ENCODE measurements at places on chromosomes 11 and 22. TPM values are rescaled to one million over a fixed set of nuclear protein-coding genes. Genes with fewer than 3 reads are reported as not detected.
A peak's percentile ranks its signal among the peaks of the same experiment; 100 is the strongest.

The SLC22A6 gene
- not detected for total RNA-seq

DNA sequence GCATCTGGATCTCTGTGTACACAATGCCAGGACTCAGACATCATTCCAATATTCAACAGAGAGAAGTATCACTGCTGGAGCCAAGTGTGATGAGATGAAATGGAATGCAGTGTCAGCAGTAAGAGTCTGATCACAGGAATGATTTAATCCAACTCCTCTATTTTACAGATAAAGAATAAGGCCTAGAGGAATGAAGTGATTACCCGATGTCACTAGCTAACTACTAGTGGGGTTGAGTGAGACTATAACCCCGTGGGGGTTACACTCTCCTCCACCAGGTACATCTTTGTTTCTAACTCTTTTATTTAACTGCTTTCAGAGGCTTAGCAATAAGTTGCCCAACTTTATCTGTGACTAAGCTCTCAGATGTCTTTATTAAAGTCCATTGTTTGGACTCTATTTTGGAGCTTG is 94.2 kb upstream of the FAT3 start:
- no peak for DNase-seq

The SOX10 gene
- total RNA-seq: not detected

The INTS4 gene
- 32.3 TPM for total RNA-seq

The BARX2 gene
- total RNA-seq: not detected

DNA sequence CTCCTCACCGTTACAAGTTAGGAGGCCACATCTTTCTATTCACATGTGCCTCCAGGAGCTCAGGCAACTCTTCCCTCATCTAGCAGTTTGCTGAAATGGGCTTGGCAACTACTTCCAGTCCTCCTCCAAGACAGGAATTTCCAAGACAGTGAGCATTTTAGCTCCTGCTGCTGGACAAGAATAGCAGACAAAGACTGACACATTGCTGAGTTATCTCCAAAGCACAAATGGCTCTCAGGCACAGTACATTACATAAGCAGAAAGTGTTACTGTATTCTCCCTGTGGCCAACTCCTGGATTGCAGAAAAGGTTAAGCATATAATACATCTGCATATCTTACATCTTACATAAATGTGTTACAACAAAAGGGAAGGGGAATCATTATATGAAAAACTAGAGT is 83.2 kb upstream of the POU2AF2 start:
- DNase-seq: no peak

DNA sequence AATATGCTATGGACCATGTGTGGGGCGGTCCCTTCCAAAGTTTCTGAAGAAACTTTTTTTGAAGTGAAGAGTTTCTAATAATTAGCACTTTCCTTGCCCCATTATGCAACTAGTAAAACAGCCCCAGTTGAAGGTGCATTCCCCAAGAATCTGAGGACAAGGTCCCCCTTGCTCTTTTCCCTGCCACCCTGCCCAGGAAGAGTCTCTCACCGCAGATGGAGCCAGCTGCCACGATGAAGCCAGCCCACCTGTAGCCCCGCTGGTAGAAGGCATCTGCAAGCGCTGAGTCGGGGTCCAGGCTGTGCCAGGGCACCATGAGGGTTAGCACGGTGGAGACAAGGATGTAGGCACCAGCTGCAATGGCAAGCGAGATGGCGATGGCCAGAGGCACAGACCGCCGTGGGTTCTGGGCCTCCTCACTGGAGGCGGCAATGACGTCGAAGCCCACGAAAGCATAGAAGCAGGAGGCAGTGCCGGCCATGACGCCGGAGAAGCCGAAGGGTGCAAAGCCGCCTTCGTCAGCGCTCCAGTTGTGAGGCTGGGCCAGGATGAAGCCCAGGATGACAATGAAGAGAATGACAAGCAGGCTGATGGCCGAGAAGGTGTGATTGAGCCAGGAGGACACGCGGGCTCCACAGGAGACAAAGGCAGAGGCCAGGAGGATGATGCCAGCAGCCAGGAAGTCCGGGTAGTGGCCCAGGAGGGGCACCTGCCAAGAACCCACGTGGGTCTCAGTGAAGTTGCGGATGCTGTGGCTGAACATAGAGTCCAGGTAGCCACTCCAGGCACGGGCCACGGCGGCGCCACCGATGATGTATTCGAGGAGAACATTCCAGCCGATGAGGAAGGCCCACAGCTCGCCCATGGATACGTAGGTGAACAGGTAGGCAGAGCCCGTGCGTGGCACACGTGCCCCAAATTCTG is 1.5 kb downstream of the SLC7A4 start:
- no peak for DNase-seq

DNA sequence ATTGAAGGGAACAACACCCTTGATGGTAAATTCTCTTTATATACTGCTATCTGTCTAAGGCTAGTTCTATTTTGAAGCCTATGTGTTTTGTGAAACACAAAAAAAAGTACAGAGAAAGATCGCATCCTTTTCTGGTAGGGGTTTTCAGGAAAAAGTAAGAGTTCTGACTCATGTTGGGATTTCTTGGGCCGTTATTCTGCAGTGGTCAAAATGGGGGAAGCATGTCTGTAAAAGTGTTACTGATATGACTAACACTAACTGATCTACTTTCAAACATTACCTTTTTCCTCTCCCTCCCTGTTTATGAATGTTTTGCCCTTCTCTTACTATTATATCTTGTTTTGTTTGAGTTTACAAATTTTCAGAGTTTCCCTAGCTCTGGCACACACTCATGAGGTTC is 53.9 kb downstream of the CTNND1 start:
- no peak for DNase-seq

GRCh38 chr11:46835897-46836296 is 10.2 kb downstream of the CKAP5 start:
- DNase-seq: no peak

DNA sequence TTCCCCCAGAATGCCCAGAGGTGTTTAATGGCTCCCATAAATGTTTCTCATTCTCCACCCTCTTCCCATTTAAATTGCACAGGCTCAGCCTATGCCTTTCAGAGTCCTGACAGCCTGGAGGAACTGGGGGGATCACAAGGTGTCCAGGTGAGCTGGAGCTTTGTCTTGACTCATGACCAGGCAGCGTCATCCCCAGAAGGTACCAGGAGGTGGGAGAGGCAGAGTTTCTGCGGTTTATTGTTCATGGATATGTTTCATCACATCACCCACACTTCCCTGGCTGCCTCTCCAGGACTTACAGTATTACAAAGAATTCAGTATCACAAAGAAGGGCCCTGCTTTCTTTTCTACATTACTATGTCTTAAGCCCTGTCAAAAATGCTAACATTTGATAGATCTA is 103.2 kb upstream of the GALNT18 start:
- DNase-seq: no peak

- no peak for DNase-seq
Measured at GRCh38 chr11:121716060-121716459, 263.3 kb upstream of the SORL1-AS1 start.

- DNase-seq: no peak
Measured at GRCh38 chr22:40400159-40400558, 29.8 kb downstream of the SGSM3 start.

The TMEM135 gene
- total RNA-seq: 64.3 TPM

DNA sequence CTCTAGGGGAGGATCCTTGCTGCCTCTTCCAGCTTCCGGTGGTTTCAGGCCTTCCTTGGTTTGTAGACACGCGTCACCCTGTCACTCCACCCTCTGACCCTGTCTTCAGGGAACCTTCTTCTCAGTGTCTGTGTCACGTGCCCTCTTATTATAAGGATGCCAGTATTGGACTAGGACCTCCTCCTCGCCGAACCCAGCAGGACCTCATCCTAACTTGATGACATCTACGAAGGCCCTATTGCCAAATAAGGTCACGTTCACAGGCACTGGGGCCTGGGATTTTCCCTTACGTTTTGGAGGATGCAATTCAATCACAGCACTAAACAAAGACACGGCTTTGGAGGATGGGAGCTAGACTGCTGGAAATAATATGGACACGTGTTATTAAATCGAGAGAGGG is 408.7 kb downstream of the BRD1 start:
- peak; percentile 51 for DNase-seq

GRCh38 chr11:125600663-125601062 is 8.0 kb downstream of the STT3A start:
- DNase-seq: no peak

DNA sequence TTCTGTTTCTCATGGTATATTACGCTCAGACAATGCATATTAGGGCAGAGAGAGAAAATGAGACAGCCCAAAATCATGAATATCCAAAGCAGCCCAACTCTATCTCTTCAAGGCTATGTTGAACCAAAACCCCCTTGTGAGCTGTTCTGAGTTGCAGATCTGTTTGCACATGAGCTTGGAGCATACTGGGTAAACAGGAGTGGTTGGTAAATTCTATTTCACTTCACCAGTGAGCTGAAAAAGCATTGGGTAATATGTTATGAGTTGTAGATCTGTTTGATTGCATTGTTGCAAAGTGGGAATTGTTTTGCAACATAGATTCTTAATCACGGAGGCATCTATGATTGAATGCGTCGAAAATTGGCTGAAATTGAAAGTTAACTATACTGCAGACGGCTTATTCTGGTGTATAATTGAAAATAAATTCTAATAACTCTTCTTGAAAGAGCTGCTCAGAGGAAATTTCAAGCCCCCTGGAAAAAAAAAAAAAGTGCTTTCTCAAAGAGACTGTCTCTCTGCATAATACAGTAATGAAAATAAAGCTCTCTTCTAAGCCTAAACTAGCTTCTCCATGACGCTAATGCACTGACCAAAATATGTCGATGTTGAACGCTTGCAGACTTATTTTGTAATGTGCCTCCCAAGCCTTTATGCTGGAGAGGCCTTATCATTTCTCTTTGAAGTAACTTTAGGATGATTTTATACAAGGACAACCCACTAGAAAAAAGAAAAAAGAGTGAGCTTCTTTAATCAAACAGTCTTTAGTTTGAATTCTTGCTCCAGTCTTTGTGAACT is 263.7 kb downstream of the NTM start:
- no peak for DNase-seq

DNA sequence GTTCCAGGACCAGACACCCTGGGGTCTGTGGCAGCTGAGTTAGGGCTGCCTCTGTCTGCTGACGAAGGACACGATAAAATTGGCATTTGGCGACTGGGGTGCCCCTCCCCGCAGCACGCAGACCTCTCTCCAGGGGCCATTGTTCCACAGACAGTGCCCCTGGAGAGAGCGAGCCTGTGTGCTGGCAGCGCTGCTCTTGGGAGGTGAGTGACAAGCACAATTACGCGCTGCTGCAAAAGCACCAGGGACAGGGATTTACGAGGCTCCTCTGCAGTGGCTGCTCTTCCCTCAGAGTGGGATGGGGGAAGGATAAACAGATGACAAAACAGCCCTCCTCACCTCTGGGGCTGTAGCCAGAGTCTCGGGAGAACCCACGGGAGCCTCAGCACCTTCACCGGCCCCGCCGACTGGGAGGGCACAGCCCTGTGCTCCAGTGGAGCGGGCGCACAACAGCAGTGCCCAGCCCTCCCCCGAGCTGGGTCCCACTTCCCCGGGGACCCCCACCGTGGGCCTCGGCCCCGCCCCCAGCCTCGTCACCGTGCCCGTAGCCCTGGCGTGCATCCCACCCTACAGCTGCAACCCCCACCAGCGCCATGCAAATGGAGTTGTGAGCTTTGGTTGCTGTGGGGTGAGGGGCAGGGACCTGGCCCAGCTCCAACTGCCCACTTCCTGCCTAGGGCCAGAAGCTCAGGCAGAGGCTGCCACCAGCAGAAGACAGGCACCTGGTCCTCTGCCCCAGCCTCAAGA is 19.6 kb downstream of the CHID1 start:
- DNase-seq: no peak

The TRIM51 gene
- total RNA-seq: not detected

GRCh38 chr11:58573451-58574104 is 2.1 kb downstream of the LPXN start:
- DNase-seq: no peak

- no peak for DNase-seq
Measured at GRCh38 chr11:131656179-131656838, 285.9 kb downstream of the NTM start.

DNA sequence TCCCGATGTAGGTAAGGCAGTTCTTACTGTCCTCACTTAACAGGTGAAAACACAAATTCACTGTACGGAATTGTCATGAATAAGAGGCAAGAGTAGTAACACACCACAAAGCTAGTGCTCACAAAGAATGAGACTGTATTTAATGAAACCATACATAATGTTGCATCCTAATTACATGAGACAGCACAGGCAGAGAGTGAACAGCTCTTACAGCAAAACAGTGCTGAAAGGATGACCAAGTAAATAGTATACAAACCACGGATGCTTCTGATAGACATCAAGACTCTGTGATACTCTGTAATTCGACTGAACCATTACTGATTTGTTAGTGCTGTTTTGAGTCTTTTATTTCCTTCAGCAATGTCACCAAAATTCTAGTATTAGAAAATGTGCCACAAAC is 282.3 kb downstream of the TTC28 start:
- DNase-seq: no peak

The CTSW gene
- total RNA-seq: 1.3 TPM

DNA sequence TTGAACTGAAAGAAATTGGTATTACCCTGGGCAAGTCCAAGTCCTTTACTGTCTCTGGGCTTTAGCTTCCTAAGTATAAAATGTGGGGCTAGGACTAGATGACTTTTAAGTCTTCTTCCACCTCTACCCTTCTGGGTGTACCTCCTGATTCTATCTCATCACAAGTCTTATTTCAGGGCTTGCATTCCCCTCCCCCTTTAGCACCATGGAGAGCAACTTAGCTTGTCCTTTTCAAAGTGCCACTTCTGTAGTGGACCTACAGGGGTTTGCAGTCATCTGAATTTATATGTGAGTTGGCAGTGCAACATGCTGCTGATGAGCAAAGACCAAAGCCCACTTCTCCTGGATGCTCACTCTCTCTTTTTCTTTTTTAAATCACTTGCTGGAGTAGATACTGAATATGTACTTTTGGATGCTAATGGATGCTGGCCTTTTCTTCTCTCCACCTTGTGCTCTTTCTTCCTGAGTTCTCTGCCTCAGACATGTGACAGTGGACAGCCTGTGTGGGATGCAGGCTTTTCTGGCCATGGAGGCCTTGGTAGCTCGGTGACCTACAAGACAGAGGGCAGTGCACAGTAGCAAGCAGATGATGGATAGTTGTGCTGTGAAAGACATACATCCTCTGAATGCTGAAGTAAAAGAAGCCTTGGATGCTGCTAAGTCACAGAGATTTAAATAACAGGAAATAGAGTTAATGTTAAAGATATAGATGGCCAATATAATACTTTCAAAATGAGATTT is 185.0 kb downstream of the NELL1 start:
- no peak for DNase-seq

The MMP27 gene
- total RNA-seq: not detected

GRCh38 chr11:105705786-105706530 is 96.1 kb downstream of the GRIA4 start:
- DNase-seq: no peak

The METTL15 gene
- 7.7 TPM for total RNA-seq

DNA sequence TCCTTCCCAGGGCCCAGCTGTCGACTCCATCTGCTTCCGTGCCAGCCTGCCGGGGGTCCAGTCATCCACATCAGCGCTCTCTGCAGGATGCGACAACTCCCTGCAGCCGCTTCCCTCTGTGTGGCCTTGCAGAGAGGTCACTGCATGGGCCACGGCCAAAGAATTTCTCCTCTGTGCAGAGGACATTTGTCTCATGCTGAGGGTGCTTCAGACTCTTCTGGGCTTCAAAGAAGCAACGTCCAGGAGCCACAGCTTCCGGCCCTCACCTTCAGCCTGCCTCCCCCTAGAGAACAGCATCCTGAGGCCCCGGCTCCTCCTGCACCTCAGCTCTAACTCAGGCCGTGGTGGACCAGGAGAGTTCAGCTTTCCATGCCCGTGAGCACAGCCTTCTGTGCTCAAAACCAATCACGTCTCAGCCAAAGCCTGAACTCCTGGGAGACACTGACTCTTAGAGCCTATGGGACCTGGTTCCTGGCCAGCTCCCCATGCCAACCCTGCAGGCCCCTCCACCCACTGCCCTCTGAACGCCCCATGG is 258.9 kb downstream of the BRD1 start:
- peak; percentile 77 for DNase-seq

GRCh38 chr22:45034821-45035220 is 25.0 kb upstream of the PHF21B start:
- DNase-seq: no peak
